ENCODE measurements at places on chromosomes 13 and 19.

- DNase-seq = peak; percentile 36
Observed at GRCh38 chr19:34336781-34337271, 28.2 kb upstream of the GPI start.

DNA sequence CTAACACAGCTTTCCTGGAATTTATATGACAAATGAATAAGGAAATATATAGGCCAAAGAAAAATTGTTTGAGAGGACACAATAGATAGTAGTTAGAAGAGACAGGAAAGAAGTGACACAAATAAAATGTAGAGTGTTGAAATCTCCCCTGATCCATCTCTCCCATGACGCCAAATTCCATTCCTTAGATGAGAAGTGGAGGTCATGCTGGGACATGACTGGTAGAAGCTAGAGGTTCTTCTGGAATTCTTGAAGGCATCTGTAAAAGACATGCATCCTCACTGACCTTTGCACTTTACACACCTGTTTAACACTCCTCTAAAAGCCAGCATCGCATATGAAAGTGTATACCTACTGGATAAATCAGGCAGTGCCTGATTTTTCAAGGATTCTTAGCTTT, 67.8 kb downstream of the DGKH start:
- no peak for DNase-seq

DNA sequence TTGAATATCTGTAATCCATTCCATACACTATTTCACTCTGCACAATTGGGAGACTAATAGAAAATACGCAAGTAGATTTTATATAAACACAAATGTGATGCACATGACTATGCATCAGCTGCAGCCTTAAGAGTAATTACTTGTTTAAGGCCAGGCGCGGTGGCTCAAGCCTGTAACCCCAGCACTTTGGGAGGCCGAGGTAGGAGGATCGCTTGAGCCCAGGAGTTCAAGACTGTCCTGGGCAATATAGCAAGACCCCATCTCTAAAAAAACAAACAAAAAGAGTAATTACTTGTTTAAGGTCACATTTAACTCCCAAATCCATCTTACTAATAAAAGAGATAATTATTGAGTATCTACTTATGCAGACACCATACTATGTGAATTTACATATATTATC, 18.0 kb downstream of the IPO5 start:
- DNase-seq = no peak

DNA sequence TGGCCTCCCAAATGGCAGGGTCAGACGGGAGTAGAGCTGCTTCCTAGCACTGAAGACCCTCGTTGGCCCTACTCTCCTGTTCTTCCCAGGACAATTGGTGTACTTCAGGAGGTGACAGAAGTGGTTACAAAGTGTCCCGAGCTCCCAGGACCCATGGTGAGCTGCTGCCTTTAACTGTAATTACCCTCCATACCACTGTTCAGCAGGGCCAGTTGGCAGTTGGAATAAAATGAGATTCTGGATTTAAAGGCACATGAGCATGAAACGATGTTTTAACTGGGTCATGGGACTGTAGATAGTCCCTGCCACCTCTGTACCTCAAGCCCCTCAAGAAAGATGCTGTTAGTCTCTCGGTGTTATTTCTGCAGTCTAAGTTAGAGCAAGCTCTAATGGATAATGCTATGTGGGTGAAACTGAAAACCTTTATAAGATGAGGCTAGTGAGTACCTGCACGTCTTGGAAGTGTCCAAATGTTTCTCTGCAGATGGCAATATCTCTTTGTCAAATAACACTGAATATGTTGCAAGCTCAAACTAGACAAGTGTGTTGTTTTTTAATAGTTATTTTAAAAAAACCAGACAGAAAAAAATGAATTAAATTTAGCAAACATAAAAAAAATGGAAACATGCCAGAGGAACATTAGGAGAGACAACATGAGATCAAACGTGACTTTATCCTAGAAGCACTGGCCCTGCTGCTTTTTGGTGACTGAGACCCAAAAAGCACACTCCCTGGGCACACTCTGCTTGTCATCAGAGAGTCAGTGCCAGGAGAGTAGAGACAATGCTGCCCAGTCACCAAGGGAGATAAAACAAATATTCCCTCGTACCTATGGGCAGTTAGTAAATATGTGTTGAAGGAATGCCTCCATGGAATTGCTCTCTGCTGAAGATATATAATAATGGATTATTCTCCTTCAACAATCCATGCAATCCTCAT, 266.3 kb downstream of the LMO7 start:
- DNase-seq = peak; percentile 25

- no peak for DNase-seq
Observed at GRCh38 chr13:80873589-80873988, 532.7 kb upstream of the SPRY2 start.

DNA sequence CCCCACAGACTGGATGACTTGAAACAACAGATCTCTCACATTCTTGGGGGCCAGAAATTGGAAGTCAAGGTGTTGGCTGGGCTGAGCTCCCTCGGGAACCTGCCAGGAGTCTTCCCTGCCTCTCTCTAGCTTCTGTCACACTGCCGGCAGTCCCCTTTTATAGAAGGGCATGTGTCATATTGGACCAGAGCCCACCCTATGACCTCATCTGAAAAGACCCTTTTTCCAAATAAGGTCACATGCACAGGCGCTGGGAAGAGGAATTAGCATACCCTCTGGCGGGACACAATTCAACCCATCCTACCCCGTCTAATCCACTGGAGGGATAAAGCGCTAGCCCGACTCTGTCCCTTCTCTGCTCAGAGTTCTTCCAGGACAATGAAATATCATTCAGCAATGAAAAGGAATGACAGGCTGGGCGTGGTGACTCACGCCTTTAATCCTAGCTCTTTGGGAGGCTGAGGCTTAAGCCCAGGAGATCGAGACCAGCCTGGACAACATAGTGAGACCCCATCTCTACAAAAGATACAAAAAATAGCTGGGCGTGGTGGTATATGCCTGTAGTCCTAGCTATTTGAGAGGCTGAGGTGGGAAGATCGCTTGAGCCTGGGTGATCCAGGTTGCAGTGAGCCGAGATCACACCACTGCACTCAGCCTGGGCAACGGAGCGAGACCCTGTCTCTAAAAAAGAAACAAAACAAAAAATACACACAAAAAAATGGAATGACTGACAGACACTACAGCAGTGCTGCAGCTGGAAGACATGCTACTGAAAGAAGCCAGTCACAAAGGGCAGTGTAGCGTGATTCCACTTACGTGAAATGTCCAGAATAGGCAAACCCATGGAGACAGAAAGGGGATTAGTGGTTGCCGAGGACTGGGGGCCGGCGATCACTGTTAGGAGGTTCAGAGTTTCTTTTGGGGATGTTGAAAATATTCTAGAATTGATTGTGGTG, 28.5 kb downstream of the MEIS3 start:
- peak; percentile 44 for DNase-seq

- DNase-seq = no peak
Observed at GRCh38 chr19:52941941-52942385, 18.7 kb upstream of the ZNF888 start.

- DNase-seq = no peak
Observed at GRCh38 chr13:45603338-45603737, 12.2 kb downstream of the ERICH6B start.

DNA sequence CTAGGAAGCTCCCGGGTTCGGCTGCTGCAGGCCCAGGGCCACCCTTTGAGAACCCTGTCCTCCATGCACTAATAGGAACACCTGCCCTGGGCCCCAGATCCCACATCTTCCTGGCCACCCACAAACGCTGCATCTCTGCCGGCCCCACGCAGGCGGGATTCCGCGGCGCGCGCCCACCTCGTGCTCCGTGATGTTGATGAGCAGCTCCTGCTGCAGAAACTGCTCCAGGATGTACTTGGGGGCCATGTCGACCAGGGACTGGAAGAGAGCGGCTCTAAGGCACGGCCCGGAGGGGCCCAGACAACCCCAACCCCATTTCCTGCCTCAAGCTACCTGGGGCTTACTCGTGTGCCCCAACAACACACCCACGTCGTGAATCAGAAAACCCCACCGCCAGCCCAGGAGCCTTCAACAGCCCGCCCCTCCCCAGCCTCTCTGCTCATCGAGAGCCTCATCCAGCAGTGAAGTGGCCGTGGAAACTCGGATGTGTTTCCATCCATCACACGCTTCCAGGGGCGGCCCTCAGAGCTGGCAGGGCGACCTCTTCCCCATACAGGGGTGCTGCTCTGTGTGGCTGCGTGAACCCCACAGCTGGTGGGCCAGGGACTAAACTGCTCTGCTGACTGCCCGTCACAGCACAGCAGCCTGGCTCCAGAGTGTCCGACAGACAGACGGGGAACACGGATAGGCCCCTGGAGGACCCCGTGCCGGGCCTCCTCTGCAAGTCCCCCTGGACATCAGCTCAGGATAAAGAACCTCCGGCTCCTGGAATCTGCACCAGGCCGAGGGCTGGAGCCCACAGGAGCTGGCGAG, 4.2 kb downstream of the POLR2E start:
- no peak for DNase-seq

- DNase-seq = no peak
Observed at GRCh38 chr19:23310729-23311211, 60.6 kb upstream of the ZNF724 start.

GRCh38 chr13:25169951-25170553, 2.0 kb downstream of the AMER2 start:
- no peak for DNase-seq

DNA sequence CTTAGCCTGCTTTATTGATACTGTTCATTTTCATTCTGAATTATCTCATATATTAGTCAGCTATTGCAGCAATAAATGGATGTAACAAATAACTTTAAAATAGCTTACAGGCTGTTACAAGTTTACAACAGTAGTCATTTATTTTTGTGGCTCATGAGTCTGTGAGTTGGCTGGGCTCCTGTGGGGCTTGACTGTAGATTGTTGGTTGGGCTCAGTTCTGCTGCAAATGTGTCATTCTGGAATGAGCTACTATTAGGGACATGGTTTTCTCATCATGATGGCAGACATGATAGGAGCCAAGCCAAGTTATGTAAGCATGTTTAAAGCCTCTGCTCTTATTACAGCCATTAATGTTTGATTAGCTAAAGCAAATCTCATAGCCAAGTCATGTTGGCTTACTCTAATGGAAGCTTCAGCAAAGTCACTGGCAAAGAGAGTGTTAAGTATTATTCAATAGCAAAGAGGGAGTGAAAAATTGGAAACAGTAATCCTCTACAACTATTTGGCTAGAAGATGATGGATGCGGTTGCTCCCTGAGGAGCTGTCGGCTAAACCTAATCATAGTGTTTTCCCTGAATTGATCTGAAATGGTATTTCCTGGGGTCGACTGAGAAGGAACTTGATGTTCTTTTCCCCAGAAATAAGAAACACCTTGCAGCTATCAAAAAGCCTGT, 391.3 kb downstream of the TDRD3 start:
- DNase-seq = no peak

DNA sequence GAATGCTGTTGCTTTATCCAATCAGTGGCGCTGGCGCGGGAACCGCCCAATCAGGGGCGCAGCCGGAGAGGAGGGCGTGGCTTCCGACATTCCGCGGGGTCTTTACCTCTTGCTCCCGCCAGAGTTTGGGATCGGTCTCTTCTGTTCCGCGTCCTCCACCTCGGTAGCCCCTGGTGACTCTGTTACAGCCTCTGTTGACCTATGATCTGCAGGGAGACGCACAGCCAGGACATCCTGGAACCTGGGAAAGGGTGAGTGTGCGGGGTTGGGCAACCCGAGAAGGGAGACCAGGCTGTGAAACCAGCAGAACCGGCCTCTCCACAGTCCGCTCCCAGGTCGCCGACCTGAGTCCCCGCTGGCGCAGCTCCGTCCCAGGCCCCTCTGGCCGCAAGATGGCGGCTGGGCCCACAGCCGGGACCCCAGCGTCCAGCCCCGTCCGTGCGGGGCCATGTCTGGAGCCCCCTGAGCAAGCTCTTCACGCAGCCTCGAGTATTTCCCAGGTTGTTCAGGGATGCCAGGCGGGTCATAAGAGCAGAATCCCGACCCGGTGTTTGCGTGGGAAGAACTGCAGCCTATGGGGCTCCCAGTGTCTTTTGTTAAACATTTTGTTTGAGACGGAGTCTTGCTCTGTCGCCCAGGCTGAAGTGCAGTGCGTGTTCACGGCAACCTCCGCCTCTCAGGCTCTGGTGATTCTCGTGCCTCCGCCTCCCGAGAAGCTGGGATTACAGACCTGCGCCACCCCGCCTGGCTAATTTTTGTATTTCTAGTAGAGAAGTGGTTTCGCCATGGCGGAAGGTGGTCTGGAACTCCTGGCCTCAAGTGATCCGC, 4.4 kb upstream of the ZNF681 start:
- no peak for DNase-seq

- DNase-seq = no peak
Observed at GRCh38 chr13:70080012-70080411, 27.6 kb upstream of the ATXN8OS start.

GRCh38 chr19:10018263-10018662, 5.0 kb downstream of the RDH8 start:
- DNase-seq = no peak

- DNase-seq = no peak
Observed at GRCh38 chr13:33256148-33256840, 29.3 kb downstream of the STARD13 start.

- DNase-seq = no peak
Observed at GRCh38 chr19:3768015-3768747, 3.8 kb downstream of the RAX2 start.

DNA sequence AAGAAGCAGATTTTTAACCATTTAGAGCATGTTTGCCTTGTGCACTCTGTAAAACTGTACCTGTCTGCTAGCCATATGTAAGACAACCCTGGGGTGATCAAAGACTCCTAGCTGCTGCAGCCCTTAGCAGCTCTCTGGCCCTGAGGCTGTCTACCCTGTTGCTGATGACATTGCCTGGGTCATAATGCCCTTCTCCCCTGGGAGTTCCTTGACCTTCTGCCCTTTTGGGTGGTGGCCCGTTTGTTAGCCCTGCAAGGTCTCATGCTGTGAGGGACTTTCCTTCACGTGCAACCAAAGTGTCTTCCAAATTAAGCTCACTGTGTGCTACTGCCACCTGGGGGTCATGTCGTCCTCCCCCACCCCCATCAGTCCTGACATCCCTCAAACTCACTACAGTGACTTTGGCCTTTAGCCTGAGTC, 7.4 kb downstream of the GPC6 start:
- DNase-seq = no peak

GRCh38 chr19:4388337-4389063, 11.8 kb downstream of the SH3GL1 start:
- DNase-seq = no peak

- no peak for DNase-seq
Observed at GRCh38 chr19:10892256-10892655, 20.9 kb downstream of the CARM1 start.

GRCh38 chr19:33408538-33409434, 35.3 kb downstream of the CEBPG start:
- DNase-seq = no peak

DNA sequence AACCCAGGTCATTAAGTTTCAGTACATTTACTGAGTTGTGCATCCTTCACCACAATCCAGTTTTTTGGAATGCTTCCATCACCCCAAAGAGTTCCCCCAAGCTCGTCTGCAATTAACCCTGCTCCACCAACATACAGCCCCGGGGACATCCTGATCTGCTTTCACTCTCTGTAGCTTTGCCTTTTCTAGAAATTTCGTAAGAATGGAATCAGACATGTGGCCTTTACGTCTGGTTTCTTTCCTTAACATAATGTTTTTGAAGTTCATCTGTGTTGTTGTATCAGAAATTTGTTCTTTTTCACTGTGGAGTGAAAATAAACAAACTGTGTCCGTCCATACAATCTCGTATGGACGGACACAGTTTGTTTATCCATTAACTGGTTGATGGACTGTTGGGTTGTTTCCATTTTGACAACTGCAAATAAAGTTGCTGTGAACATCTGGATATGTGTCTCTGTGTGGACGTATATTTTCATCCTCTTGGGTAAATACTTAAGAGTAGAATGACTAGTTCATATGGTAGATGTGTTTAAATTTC, 2.9 kb downstream of the KLHL26 start:
- no peak for DNase-seq

Measured in NCI-H1694 (cell line).